ENCODE measurements at places on chromosomes 2 and 18.

- no peak for DNase-seq
These were observed 103.2 kb downstream of the MREG start for GRCh38 chr2:215910180-215910579.

- DNase-seq = peak; percentile 47
These were observed 324.5 kb upstream of the MYT1L start for GRCh38 chr2:2655453-2656114.

- DNase-seq = no peak
These were observed 620.4 kb downstream of the XIRP2 start for GRCh38 chr2:167508709-167509108.

DNA sequence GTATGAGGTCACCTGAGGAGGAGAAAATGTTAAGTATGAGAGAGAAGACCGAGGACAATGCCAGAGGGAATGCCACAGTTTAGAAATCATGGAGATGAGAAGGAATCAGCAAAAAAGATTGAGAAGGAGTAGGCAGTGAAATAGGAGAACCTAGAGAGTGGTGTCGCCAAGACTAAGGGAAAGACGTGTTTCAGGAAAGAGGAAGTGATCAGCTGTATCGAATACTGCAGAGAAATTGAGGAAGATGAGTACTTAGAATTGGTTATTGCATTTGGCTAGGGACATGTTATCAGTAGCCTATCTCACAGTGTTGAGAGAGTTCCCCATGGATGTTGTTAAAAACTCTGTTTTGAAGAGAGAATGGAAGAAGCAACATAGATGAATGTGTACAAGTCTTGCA lies 112.3 kb downstream of the GALNT1 start:
- DNase-seq = no peak

- DNase-seq = no peak
These were observed 142.6 kb downstream of the MYT1L start for GRCh38 chr2:2188344-2188920.

DNA sequence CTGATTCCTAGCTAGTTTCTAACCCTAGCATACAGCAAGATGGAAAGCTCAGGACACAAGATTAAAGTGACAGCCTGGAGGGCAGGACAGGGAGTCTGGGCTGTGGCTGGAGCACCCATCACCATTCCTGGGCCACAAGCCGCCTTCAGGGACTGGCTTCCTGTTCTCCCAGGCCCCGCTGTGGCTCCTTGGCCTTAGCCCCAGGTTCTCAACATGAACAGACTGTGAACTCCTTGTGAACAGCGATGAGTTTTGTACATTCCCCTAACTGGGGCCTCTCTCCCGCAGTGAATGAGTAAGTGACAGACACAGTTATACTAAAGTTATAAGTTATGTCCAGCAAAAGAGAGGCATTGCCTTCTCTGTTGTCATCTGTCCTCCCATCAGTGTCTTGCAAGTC lies 35.9 kb upstream of the SLC14A1 start:
- DNase-seq = no peak

DNA sequence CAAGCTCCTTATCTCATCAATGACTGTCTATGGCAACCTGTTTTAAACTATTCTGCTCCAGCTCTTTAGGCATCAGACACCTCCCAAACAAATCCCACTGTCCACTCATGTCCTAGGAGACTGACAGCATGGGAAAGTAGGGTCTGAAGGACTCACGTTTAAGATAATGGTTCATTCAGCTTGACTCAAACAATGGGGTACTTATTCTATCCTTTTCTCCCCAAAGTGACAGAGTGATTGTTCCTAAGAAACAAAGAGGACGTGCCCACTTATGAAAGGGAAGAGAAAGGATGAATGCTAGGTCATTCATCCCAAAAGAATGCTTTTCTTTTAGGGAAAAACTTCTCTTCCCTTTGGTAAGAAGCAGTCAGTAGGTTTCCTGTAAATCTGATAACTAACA lies 41.9 kb downstream of the ALK start:
- no peak for DNase-seq
